ENCODE measurements at places on chromosomes 6 and 20.

- peaks cover 14% of the 10 kb centered on the region for H3K4me1 ChIP-seq
- H3K27ac ChIP-seq: no peak overlapping the region
These were observed 198.7 kb upstream of the STXBP5 start for GRCh38 chr6:147005499-147005898.

GRCh38 chr6:125844989-125845388, 54.2 kb downstream of the NCOA7 start:
- no peak overlapping the region for H3K4me3 ChIP-seq
- DNase-seq: no peak
- no peaks in the 10 kb centered on the region for H3K36me3 ChIP-seq
- no peaks in the 10 kb centered on the region for H3K27me3 ChIP-seq
- no peak overlapping the region for H3K27ac ChIP-seq

DNA sequence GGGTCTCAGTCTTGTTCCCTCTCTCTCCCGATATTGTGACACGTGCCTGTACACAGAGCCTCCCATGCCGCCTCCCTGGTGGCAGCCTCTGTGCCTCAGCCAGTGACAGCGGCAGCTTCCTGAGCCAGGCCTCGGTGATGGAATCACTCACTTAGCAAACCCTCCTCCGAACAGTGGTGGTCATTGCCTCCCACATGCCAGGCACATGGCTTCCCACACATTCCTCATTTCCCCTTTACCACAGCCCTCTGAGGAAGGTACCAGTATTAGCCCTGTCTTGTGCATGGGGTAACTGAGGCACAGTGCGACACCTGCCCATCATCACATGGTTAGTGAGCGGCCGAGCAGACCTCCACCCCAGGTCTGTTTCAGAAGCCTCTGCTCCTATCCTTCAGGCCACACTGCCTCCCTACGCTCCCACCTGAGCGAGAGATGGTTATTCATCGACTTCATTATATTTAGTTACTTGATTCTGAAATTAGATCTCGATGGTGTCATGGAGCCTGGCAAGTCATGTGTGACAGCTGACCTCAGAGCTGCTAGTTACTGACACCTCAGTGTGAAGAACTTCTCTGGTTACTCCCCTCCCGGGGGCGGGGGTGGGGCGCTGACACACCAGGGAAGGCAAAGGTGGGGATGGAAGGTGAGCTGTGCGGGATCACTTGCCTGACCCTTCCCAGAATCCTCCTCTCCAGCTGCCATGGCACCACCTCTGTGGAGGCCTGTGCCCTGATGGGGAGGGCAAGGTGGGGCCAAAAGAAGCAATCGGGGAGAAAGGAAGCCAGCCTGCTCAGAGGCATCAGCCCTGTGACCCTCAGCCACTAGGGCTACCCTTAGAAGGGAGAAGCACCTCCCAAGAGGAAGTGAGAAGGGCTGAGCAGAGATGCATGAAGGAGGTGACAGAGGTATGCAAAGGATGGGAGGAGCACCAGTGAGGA, 17.9 kb downstream of the MDGA1 start:
- H3K36me3 ChIP-seq: no peaks in the 10 kb centered on the region
- no peak overlapping the region for H3K4me3 ChIP-seq
- H3K27me3 ChIP-seq: no peaks in the 10 kb centered on the region
- H3K27ac ChIP-seq: no peak overlapping the region
- no peak for DNase-seq

- H3K27me3 ChIP-seq: no peaks in the 10 kb centered on the region
- peaks cover 9% of the 10 kb centered on the region for H3K4me1 ChIP-seq
- H3K36me3 ChIP-seq: no peaks in the 10 kb centered on the region
- no peak overlapping the region for H3K27ac ChIP-seq
- no peak for DNase-seq
These were observed 16.2 kb downstream of the KCNK17 start for GRCh38 chr6:39298061-39298460.

DNA sequence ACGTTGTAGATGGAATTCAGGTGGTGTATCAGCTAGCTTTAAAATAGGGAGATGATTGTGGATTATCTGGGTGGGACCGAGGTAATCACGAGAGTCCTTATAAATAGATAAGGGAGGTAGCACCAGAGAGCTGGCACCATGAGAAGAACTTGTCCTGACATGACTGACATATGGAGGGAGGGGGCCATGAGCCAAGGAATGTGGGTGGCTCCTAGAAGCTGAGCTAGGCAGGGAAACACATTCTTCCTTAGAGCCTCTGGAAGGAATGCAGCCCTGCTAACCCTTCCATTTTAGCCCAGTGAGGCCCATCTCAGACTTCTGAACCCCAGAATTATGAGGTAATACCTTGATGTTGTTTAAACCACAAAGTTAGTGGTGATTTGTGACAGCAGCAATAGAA, 321.1 kb upstream of the SULF2 start:
- H3K4me1 ChIP-seq: no peaks in the 10 kb centered on the region
- no peak for DNase-seq
- no peaks in the 10 kb centered on the region for H3K36me3 ChIP-seq

- no peaks in the 10 kb centered on the region for H3K36me3 ChIP-seq
- no peaks in the 10 kb centered on the region for H3K4me1 ChIP-seq
- H3K27ac ChIP-seq: no peak overlapping the region
- DNase-seq: no peak
- no peak overlapping the region for H3K4me3 ChIP-seq
These were observed 20.5 kb downstream of the COL9A1 start for GRCh38 chr6:70282312-70282918.

GRCh38 chr6:139736325-139736906, 362.0 kb upstream of the CITED2 start:
- H3K4me3 ChIP-seq: no peak overlapping the region
- no peaks in the 10 kb centered on the region for H3K36me3 ChIP-seq
- no peaks in the 10 kb centered on the region for H3K27me3 ChIP-seq
- H3K27ac ChIP-seq: no peak overlapping the region
- DNase-seq: no peak

Measured in GM23248 (cell line).